ENCODE measurements at places on chromosomes 12 and 14.

DNA sequence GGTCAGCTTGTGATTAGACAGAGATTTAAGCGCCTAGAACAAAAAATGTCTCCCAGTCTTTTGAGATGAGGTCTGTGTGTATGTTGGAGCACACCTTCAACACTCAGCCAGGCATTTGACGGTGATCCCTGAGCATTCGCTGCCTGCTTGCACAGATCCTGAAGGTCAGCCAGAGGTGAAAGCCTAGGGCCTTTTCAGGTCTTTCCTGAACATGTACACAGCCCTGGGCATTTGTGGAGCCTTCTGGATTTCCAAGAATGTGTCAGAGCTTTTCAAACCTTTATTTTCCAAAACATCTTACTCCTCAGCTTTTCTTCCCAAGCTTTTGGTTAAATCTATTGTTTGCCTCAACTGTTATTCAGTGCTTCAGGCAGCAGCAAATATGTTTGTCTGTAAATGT is 59.1 kb upstream of the AMN start:
- no peak for DNase-seq

GRCh38 chr14:92437729-92438285 is 75.8 kb upstream of the RIN3 start:
- DNase-seq = no peak

- no peak for DNase-seq
Observed at GRCh38 chr12:45670346-45671065, 59.0 kb upstream of the ARID2 start.

DNA sequence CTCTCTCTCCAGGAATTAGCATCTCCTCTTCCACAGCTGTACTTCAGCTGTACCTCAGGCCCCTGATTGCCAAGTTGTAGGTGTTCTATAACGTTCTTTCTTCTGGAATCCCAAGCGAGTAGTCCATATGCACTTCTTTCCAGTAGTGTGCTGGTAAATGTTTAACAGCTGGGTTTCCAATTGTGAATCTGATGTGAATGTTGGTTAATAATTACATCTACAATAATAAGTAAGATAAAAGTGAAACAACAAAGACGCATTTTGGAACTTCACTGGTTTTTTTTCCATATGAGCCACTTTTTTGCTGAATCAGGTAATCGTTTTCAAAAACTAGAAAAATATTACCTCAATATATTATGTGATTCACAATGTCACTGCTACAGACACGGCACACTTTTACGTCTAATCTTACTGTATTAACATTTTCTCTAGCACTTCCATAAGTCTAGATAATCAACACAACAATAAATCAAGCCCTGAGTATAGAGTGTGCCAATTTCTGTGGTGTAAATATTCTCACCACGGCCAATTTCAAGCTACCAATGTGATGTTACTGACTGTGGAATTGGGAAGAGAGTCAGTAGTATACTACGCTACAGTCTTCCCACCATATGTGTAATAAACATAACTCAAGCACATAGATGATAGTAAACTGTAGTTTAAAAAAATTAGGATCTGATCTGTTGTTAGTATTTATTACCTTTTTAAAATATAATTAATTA is 113.0 kb downstream of the ZFP36L1 start:
- DNase-seq = no peak

- DNase-seq = no peak
Observed at GRCh38 chr12:43669373-43669772, 89.2 kb downstream of the PUS7L start.

DNA sequence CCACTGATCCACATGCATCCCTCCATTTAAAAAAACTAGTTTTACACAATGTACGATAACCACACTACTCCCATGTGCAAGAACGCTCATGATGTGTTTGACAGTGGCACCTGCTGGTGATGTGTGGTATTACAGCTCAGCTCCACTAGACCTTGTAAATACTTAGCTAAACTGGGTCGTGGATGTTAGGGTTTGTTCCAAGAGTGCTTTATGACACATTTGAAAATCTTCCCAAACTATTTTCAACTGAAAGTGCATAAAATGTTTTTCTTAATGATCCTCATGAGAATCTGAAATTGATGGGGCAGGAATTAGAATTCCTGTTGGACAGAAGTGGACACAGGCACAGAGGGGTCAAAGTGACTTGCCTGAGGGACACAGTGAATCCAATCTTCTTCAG is 99.2 kb downstream of the SCARB1 start:
- DNase-seq = no peak

DNA sequence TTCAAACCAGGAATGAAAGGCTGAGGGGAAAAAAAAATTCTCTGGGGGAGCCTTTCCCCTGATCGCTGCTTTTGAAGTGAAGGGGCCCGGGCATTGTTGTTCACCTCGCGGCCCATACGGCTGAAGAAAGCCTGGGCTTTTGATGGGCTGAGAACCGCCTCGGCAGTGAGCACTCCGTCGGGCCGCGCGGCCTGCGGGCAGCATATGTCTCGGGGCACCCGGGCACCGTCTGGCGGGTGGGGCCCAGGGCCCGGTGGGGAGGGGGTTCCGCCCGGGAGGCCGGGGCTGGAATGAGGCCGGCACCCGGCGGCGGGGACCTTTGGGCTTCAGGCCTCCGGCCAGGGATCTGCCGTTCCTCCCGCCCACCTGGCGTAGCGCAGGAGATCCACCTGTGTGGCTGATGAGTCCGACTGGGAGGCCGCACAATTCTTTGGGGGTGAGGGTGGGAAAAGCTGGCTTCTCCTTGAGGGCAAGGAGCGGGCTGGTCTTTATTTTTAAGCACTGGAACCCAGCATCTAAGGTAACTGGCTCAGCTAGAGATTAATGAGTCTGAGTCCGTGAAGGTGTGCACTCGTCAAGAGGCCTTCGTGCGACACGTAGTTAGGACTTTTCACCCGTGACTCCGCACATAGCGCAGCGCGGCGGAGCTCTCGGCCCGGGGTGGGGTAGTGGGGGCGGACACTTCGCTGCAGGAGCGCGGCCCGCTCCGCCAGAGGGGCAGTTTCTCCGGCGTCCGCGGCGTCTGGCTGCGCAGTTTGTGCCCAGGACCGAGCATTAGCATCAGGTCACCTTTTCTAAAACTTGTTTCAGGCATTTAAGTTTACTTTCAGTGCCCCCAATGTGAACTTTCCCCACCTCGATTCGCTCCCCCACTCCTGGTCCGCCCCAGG is 10.6 kb downstream of the FOXA1 start:
- DNase-seq = no peak

- DNase-seq = no peak
Observed at GRCh38 chr12:52739963-52740362, 36.6 kb upstream of the KRT77 start.

DNA sequence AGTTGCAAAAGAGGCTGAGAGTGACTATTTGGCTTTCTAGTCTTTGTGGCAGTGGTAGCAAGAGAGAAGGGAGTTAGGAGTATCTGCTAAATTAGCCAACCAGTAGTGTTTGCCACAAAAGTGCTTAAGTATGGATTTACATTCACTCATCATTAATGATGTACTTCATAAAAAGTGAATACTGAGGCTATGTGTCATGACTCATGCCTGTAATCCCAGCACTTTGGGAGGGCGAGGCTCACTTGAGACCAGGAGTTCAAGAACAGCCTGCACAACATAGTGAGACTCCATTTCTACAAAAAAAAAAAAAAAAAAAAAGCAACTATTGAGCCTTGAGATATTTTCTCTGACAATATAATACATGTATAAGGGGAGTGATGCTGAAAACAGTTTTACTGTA is 36.8 kb downstream of the CCDC177 start:
- no peak for DNase-seq

DNA sequence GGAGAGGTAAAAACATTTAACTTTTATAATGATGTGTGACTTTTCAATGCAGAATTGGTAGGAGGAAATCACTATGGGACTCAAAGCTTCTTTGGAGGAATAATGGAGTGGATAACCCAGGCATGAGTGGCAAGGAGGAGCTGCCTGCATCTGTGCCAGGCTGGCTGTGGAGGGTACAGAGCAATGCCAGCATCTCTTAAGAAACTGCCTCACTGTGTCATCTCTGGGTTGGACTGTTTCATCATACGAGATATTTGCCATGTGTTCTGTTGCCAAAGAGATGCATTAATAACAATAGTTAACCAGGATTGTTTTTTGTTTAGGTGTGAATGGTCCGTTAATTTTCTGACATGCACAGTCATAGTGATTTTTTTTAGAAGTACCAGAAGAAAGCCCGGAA is 183.7 kb upstream of the NTF3 start:
- DNase-seq = no peak

DNA sequence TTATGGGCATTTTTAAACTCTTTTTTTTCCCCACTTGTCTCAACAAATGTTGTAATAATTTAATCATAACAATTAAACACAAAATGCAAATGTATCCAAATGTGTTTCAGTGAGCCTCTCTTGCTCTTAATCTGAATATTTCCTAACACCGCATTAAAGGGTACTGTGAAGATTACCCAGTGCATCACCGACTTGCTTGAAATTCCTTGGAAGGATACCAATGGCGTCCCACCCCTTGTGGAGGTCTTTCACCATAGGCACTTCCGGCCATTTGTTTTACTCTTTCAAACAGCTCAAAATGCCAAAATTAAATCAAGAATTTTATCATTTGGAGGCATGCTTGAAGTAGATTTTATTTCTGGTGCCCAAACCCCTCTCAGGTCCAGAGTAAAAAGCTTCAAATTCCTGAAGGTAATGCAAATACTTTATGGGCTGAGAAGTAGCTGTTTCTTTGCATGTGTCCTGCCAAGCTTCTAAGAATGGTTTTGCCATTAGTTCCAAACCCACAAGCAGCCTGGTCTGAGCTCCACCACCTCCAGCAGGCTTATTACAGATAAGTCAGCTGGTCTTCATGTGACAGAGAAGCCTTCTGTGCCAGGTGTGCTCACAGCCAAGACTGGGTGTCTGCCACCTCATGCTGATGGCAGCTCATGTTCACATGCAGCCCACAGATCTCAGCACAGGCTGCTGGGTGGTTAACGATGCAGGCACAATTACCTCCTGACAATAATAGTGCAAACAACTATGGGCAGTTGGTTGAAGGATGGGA is 16.4 kb upstream of the NUDT4 start:
- no peak for DNase-seq

DNA sequence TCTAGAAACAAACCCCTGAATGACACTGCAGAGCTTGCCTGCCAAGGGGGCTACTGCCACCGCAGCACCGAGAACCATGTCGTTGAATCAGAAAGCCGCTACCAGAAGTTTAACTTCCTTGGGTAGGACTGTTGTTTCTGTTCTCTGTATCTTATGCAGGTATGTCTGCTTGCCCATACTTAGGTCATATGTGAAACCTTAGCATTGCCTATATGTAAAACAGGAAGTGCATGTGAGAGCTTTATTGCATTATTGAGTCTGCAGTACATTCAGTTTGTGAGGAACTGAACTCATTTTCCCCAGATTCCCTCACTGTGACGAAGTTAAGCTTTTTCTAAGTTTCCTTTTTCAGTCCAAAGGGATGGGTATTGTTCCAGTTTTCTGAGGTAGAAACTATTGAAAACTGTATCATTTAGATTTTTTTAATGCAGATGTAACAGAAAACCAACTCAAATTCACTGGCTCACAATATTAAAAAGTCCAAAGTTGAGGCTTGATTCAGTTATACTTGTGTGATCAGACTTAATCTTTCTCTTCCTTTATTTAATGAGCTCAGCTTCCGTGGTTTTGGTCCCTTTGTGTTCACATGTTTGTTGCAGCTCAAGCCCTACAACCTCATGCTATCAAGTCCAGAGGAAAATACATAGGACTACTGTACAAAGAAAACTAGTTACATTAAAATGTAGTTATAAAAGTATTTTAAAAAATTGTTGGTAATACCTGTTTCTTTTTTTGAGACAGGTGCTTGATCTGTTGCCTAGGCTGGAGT is 6.9 kb downstream of the FBXO34 start:
- no peak for DNase-seq

DNA sequence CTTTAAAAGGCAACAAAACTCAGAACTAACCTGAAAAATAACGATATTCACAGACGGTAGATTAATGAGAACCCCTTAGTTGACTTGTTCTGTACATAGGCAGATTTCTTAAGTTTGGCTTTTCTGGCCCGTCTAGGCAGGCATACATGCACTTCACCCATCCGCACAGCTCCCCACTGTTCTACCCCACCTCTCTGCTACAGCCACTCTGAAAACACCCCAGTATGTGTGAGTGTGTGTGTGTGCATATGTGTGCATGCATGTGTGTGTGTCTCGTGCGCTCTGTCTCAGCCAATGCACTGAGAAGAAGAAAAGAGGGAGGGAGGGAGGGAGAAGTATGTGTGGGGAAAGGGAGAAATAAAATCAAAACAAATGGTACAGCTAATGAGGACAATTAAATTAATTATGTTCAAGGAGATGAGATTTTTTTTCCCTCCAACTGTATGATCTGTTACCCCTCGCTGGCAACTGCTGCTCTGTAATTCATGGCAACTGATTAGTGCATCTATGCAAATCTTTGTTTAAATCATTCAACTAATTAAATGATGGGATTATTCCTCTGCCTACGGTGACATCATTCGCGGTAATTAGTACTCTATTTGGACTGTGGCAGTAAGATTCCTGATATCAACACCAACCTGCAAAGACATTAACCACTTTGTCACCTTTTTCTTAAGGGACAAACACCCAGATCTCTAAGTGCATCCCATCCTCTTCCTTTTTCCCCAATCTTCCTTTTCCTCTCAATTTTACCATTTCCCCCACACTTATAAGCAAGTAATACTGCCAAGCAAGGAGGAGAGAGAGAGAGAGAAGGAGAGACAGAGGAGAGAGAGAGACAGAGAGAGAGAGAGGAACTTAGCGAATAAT is 2.2 kb upstream of the LMO3 start:
- no peak for DNase-seq

- DNase-seq = no peak
Observed at GRCh38 chr12:109113661-109114321, 2.6 kb upstream of the ACACB start.

Data from stimulated activated CD8-positive, alpha-beta memory T cell treated with anti-CD3 and anti-CD28 coated beads, Interleukin-2, amount 100 ng/mL, for 1 hour (primary cell).